Foreskin keratinocyte (primary cell): ENCODE measurements at places on chromosomes 4 and X.

GRCh38 chrX:53678667-53679066 lies 7.9 kb downstream of the HUWE1 start:
- no peak for DNase-seq

DNA sequence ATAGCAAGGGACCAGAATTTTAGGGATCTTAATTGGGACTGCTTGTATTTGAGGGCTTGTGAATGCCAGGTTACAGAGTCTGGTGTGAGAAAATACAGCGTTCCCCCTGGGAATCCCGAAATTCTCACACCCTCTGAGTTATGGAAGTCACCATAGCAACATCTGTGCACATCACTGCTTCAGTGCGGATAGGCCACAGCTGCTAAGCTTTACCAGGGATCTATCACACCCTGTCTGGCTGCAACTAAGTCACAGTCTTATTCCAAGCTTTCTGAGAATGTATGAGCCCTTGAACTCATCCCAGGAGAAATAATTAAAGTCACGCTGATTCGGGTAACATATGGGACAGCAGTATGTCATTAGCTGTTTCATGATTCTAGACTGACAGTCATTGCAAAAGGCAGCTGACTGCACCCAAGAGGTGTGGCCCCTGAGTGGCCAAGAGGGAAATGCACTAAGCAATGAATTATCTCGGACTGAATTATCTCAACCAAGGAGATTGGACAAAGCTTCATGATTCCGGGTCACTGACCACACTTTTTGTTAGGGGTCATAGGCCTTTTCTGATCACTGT lies 46.7 kb upstream of the BTC start:
- DNase-seq, result no peak

GRCh38 chrX:17032351-17032750 lies 85.9 kb downstream of the REPS2 start:
- DNase-seq, result no peak

DNA sequence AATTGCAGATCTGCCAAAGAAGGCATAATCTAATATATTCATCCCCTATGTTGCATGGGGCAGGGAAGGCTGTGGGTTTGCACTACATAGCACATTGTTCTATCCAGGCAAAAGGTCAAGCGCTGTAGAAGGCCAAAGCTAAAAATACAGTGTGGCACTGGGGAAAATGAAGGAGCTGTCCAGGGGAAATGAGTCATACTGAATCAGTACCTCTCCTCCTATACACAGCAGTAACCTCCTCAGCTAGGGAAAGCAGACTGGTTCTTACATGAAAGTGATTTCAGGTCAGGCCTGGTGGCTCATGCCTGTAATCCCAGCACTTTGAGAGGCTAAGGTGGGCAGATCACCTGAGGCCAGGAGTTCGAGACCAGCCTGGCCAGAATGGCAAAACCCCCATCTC lies 31.0 kb upstream of the SLC25A4 start:
- peak; percentile 88 for DNase-seq

DNA sequence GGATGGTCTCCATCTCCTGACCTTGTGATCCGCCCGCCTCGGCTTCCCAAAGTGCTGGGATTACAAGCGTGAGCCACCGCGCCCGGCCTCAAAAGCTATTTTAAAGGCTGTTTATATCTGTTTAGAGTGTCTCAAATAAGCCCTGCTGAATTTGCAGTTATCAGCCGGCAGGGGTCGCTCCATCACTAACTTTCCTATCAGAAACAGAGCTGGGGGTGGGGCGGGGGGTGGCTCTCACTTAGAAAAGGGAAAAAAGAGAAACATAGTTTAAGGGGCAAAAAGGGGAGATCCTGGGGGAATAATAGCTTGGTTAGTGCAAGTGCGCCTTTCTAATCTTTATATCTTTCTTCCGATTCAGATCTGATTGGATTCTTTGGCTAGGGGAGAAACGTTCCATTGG lies 450.7 kb downstream of the UBE2NL start:
- DNase-seq, result no peak

- DNase-seq, result no peak
These were observed 13.0 kb downstream of the USP46 start for GRCh38 chr4:52646096-52646495.

- no peak for DNase-seq
These were observed 29.0 kb upstream of the PSAPL1 start for GRCh38 chr4:7463566-7464258.

- no peak for DNase-seq
These were observed 50.9 kb upstream of the TAB3 start for GRCh38 chrX:30939928-30940327.

GRCh38 chr4:127503111-127503510 lies 129.6 kb upstream of the INTU start:
- DNase-seq, result no peak

GRCh38 chr4:153257151-153257620 lies 52.9 kb downstream of the TRIM2 start:
- DNase-seq, result no peak

DNA sequence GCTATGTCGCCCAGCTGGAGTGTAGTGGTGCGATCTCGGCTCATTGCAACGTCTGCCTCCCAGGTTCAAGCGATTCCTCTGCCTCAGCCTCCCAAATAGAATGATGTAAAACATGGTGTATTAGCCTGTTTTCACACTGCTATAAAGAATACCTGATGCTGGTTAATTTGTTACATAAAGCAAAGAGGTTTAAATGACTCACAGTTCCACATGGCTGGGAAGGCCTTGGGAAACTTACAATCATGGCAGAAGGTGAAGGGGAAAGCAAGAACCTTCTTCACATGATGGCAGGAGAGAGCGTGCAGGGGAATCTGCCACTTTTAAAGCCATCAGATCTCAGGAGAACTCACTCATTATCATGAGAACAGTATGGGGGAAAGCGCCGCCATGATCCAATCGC lies 1191.8 kb downstream of the ARAP2 start:
- DNase-seq, result no peak

DNA sequence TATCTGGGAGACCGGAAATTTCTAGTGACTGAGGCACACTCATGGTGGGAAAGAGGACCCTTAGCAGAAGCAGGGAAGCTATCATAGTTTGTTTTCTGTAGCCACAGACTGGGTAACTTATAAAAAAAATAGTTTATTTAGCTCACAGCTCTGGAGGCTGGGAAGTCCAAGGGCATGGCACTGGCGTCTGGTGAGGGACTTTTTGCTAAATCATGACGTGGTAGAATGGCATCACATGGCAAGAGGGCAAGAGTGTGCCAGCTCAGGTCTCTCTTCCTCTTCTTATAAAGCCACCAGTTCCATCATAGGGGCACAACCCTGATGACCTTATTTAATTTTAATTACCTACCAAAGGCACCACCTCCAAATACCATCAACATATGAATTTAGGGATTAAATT lies 13.3 kb downstream of the APLN start:
- DNase-seq, result no peak

GRCh38 chr4:53709693-53710092 lies 118.4 kb upstream of the LNX1 start:
- no peak for DNase-seq

DNA sequence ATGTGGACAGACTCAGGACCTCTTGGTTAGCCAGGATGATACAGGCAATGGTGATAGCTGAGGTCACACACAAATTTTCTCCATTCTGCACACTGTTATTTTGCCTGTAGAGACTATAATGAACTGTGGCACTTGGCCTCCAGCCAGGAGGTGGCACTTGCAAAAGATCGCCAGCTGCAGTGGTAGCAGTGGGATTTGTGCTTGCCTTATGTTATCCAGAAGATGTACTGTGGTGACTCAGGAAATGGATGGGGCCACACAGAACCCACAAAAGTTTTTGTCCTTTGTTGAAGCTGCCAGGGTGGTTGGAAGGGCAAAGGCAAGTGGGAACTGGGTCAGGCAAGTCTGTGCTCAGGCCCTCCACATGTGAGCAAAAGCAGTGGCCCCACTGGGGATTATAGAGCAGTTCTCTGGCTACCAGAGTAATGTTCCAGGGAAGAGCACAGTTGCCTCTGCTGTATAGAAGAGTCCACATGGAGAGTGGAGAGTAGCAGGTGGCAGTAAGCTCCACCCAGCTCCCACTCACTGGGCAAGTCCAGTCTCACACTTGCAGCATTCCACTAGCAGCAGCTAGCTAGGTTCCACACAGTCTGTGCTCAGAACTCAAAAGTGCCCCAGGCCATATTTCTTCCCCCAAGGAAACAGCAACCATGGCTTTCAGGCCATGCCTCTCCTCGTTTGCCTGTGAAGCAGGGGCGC lies 5.9 kb upstream of the C4orf17 start:
- DNase-seq, result peak; percentile 12

- no peak for DNase-seq
These were observed 391 bp downstream of the UBL4A start for GRCh38 chrX:154486052-154486395.

DNA sequence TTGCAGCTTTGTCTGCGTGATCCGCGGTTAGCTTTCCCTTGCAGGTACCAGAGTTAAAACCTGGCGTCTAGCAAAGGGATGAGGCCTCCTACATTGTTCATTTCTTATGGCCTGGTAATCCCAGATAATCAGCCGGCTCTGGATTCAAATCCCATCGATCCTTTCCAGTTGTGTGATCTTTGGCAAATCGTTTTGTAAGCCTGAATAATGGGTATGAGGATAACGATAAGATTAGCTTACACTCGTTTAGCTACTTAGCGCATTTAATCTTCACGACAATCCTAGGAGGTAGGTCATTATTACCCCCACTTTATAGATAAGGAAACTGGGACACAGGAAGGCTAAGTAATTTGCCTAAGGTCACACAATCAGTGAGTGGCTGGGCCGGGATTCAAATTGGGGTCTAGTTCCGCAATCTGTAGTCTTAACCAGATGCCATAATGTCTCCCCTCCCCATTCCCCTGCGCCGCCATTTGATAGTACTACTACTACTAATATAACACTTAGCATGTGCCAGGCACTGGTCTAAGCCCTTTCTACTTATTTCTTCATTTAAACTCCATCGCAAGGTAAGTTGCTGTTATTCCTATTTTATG lies 1.7 kb upstream of the UBA1 start:
- DNase-seq, result no peak

- DNase-seq, result no peak
These were observed 383.3 kb downstream of the GRXCR1 start for GRCh38 chr4:43275779-43276178.

GRCh38 chr4:174256277-174256713 lies 27.2 kb downstream of the FBXO8 start:
- no peak for DNase-seq

- no peak for DNase-seq
These were observed 192.4 kb upstream of the NEIL3 start for GRCh38 chr4:177117256-177117655.

GRCh38 chr4:122827879-122828601 lies 1.4 kb downstream of the FGF2 start:
- DNase-seq, result peak; percentile 36

DNA sequence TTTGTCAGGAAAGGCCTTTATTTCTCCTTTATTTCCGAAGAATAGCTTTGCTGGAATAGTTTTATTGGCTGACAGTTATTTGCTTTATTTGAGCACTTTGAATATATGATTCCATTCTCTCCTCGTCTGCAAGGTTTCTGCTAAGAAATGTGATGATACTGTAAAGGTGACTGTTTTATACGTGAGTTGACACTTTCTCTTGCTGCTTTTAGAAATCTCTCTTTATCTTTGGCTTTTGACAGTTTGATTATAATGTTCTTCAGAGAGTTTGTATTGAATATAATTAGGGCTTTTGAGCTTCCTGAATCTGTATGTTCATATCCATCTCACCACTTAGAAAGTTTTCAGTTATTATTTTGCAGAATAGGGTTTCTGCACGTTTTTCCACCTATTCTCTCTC lies 1003.7 kb upstream of the SLIT2 start:
- DNase-seq, result no peak

- DNase-seq, result no peak
These were observed 163.2 kb upstream of the INTU start for GRCh38 chr4:127469542-127469941.

DNA sequence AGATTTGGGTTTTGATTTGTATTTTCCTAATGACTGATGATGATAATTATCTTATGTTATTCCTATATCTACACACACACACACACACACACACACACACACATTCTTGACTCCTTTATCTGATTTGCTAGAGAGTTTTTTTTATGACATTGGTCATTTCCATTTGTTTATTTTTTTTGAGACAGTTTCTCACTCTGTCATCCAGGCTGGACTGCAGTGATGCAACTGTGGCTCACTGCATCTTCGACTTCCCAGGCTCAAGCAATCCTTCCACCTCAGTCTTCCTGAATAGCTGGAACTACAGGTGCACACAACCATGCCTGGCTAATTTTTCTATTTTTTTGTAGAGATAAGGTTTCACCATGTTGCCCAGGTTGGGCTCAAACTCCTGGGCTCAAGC lies 6.7 kb downstream of the ZNF81 start:
- DNase-seq, result no peak

DNA sequence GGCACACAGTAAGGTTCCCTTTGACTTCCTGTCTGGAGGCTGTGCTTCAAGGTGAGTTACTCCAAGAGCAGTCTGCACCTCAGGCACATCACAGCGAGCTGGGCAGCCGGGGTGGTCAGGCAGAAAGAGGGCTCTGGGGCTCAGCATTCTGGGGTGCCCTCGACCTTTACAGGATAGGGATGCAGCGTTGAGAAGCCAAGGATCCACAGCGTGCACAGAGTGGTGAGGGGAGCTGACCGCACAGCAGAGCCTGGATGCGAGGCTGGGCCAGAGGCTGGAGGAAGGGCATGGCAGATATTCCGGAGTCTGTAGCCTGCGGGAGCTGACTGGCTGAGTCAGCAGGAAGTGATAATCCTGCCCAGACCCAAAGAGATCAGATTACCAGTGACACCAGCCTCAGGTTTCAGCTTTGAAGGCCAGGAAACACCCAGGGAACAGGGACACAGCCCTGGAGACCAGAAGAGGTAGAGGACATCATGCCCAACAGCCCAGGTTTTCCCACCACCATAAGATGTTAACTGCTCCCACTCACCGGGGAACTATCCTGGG lies 38.4 kb upstream of the PDLIM3 start:
- DNase-seq, result peak; percentile 55

GRCh38 chrX:45502396-45502795 lies 301.7 kb upstream of the DIPK2B start:
- DNase-seq, result no peak

DNA sequence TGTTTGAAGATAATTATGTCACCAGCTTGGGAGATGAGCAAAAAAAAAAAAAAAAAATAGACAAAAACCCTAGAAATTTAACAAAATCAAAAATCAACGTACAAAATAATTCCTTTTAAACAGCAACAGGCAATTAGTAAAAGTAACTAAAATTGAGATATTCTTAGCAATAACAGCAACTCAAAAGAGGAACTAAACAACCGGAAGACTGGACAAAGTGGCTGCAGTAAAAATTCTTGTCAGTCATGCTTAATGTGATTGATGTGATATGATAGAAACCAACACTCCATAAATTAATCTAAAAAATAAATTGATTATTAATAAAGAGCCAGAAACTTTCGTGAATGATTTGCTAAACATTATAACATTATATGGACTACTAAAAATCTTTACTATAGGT lies 1534.6 kb upstream of the AGA start:
- no peak for DNase-seq
